ENCODE measurements at places on chromosomes 2 and 18.

- DNase-seq = no peak
These were observed 124.7 kb upstream of the GLI2 start for GRCh38 chr2:120611016-120611415.

GRCh38 chr2:214566457-214566856 is 155.6 kb downstream of the VWC2L start:
- DNase-seq = no peak

GRCh38 chr18:3402982-3403451 is 47.0 kb upstream of the TGIF1 start:
- DNase-seq = no peak

GRCh38 chr2:51079945-51080344 is 48.0 kb upstream of the NRXN1 start:
- no peak for DNase-seq

GRCh38 chr18:9413576-9413975 is 61.7 kb upstream of the RALBP1 start:
- peak; percentile 42 for DNase-seq

GRCh38 chr2:62187246-62187645 is 8.7 kb upstream of the B3GNT2 start:
- no peak for DNase-seq

DNA sequence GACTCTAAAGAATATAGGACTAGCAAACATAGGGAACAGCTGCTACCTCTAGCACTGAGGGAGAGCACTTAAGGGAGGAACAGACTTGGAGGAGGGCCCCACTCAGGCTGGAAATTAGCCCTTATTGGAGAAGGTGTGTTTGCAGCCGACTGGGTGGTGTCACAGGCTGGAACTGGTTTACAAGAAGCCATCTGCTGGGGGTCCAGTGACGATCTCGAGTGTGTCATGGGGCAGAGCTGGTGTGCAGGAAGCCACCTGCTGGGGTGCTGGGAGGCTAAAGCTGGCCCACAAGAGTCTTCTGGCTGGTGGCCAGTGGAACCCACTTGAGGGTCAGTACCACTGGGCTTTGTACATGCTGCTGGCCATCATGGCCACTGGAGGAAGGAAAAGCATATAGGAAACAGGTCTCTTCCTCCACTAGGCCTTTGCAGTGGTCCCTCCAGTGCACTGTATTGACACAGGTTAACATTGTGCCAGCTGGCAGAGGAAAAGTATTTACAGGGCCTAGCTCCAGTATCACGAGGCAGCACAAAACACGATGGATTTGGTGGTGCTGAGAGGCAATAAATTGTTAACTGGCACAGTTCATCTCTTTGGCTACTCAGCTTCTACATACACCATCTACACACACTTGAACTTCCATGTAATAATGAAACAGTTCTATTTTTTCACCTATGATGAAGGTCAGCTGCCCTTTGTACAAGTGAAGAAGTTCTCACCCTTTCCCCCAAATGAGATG is 43.6 kb downstream of the MAP3K20 start:
- peak; percentile 21 for DNase-seq

- DNase-seq = no peak
These were observed 81.0 kb upstream of the ZNF236 start for GRCh38 chr18:76741346-76741745.

- DNase-seq = no peak
These were observed 67.3 kb downstream of the SMIM21 start for GRCh38 chr18:75360215-75360614.

DNA sequence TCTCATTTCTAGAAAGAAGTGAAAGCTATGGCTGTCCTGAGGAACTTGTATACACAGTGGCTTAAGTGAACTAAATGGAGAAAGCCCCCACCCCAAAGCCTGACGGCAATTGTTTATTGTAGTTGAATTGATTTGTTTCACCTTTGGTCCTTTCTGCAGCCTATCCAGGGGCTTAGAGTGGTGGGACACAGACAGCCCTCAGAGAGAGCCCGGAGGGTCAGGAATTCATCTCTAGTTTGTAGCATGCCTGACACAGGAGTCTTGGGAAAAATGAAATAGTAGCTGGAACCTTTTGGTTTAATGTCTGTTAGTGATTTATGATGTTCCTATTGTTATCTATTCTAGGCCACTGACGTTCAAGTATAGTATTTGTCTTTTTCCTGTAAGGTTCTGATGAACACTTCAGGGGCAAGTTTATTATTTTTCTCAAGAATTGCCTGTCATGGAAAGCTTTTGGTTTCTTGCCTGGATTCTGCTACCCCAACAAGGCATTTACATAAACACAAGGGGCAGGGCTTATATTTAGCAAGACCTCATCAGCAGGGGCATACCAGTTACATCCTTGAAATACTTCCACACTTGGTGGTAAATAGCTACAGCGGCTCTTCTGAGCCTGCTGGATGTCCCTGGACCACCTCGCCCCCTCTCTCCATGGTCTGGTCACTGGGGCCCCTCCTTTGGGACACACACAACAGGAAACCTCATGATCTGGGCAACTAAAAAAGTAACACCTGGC is 44.4 kb downstream of the KCNE4 start:
- no peak for DNase-seq

- DNase-seq = peak; percentile 60
These were observed 48.1 kb downstream of the TIMM21 start for GRCh38 chr18:74196220-74197119.
